ENCODE measurements at places on chromosomes 3 and 15. TPM values are rescaled to one million over a fixed set of nuclear protein-coding genes. Genes with fewer than 3 reads are reported as not detected.

- no peak for DNase-seq
Observed at GRCh38 chr3:32817558-32818228, at the start of gene TRIM71. TRIM71 (plus strand) TSS chr3:32817997; CDS start chr3:32818081, 84 bp downstream.

GRCh38 chr3:132435911-132436425 is 18.7 kb downstream of the DNAJC13 start:
- no peak for DNase-seq

DNA sequence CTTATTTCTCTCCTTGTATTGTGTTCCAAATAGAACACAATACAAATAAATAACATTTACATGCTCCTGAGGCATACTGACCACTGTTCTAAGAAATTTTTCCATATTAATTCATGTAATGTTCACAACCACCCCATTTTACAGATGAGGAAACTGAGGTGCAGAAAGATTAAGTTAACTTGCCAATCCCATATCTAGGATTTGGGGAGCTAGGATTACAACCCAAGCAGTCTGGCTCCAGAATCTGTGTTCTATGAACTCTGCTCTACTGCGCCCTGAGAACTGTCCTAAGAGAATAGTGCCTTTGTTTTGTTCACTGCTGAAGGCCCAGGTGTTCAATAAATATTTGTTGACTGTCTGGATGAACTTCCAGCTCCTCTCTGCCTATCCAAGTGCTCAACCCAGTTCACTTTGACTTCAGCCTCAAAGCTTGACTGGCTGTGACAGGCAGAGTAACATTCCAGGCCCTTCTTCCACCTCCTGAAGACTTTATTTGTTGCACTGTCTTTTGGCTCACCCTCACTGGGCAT is 3.1 kb downstream of the NEK10 start:
- no peak for DNase-seq

Gene ASB14
- not detected for polyA plus RNA-seq

Gene SCN11A
- polyA plus RNA-seq: 0.01 TPM

GRCh38 chr3:49476563-49476962 is 6.5 kb downstream of the DAG1 start:
- no peak for DNase-seq

Gene GABRA5
- polyA plus RNA-seq: not detected

Gene TGM5
- polyA plus RNA-seq: 0.23 TPM

GRCh38 chr3:183279371-183279770 is 26.3 kb downstream of the B3GNT5 start:
- no peak for DNase-seq

Gene PAQR9
- polyA plus RNA-seq: not detected

GRCh38 chr3:133914839-133915600 is 19.3 kb upstream of the RAB6B start:
- no peak for DNase-seq

Gene ACTC1
- polyA plus RNA-seq: not detected

- DNase-seq: peak; percentile 86
Observed at GRCh38 chr3:112640930-112641801, at the start of gene CCDC80. CCDC80 (minus strand) TSS chr3:112641143; CDS start chr3:112639905, 1,238 bp downstream.

GRCh38 chr3:63774781-63775180 is 44.3 kb upstream of the C3orf49 start:
- no peak for DNase-seq

Gene DUOXA2
- polyA plus RNA-seq: not detected

GRCh38 chr15:37079726-37080125 is 20.6 kb downstream of the MEIS2 start:
- no peak for DNase-seq

GRCh38 chr15:78065973-78066946 is 11.3 kb downstream of the TBC1D2B start:
- no peak for DNase-seq

Gene TMEM108
- polyA plus RNA-seq: 0.09 TPM

Gene AQP9
- 3.6 TPM for polyA plus RNA-seq

DNA sequence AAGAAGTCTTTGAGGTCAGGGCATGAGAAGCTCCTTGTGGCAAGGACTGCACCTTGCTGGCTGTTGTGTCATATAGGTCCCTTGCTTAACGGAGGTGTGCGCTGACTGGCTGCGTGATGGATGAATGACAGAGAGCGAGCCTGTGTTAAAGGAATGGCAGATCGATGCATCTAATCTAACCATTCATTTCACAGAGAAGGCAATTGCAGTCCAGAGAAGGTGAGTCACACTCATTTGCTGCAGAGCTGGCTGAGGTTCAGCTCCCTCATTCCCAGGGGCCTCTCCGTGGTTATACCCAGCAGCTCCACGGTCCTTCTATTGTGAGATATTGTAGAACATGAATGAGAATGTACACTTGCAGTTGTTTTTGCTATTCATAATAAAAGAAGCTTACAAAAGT is 289.3 kb downstream of the EPHB1 start:
- no peak for DNase-seq

Gene KCNAB1
- polyA plus RNA-seq: 0.03 TPM

DNA sequence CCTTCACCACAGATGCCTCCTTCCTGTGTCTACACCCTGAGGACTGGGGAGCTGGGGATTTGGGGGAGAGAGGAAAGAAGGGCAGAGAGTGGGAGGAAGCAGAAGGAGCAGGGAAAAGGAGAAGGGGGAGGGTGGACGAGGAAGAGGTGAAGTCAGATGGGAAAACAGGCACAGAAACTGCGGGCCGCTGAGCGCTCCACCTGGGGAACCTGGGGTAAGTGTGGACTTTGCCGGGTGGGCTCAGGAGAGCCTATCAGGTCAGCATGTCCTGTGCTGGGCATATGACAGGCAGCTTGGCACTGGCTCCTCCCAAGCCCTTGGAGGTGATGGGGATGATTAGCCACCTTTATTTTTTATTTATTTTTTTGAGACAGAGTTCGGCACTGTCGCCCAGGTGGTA is 62.6 kb downstream of the CORO2B start:
- DNase-seq: no peak

Gene MUSTN1
- not detected for polyA plus RNA-seq

DNA sequence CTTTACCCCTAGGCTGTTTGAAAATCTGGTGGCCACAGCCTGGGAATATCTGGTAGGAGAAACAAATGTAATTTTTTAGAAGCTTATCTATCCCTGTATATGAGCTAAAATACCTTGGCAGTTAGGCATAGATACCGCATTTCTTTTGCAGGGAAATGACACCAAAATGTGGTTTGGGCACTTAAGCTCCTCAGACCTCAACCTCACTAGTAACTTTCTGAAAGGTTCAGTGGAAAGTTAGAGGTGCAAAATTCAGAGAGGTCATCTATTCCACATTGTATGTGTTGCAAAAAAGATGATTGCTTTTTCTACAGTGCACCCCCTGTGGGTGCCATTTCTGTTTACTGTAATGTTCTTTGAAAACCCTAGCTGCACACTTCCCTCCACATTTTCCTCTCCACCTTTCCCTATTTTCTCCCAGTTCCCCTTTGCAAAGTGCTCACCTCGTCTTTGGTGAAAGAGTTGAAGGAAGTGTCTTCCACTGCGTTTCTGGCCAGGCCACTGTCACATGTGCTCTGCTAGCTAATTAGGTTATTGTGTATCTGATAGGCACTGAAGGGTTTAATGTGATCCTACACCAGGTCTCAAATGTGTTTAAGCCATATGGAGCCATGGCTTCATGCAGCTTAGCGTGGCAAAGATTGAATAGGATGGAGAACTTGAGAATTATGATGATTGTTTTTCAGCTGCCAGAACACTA is 1.3 kb downstream of the SACM1L start:
- no peak for DNase-seq

- DNase-seq: no peak
Observed at GRCh38 chr3:108804437-108804836, 18.1 kb upstream of the TRAT1 start.

DNA sequence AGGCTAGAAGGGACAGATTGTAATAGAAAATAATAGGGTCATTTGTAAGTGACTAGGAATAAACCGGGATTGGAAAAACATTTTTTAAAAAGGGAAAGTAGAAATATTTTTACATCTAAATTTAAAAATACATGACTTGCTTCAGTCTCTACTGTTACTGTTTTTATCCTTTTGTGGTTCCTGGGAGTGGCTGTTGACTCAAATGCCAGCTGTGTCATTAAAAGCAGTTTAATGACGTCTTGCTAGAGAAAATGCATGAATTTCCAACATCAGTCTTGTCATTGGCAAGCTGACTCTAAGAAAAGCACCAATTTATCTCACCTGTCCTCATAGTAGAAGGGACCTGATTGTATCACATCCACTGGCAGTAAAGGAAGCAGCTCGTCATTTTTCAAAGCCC is 16.7 kb upstream of the LCMT2 start:
- DNase-seq: no peak

DNA sequence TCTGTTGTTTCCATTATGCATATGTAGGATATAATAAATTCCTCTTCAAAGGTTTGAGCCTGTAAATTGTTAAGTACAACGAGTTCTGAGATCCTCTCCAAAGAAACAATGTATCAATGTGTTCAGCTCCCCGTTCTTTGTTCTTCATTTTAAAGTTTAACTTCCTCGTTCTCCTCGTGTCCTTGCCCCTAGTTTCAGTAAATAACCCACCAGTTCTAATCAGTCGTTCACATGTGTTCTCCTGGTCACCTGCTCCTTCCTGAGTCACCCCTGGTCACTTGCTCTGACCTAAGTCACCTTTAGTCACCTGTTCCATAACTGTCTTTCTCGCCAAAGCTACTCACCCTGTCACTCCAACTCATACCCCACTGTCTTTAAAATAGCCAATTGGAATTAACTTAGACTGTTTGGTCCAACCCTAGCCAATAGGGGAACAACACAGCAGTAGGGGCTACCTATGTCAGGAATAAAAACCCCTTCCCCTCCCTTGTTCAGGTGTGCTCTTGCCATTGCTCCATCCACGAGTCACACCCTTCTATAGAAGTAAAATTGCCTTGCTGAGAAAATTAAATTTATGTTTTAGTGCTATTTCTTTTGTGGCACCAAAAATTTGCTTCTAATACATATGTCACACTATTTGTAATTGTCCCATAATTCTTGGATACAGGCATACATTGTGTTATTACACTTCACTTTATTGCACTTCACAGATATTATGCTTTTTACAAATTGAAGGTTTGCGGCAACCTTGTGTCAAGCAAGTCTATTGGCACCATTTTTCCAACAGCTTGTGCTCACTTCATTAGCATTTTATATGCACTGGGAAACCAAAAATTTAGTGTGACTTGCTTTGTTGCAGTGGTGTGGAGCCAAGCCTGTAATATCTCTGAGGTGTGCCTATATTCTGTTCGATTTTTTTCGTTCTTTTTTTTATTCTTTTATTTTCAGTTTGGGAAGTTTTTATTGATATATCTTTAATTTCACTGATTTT is 15.3 kb upstream of the MCF2L2 start:
- no peak for DNase-seq

GRCh38 chr15:92306663-92307062 is 87.0 kb upstream of the ST8SIA2 start:
- no peak for DNase-seq

Gene LINGO1
- 0.06 TPM for polyA plus RNA-seq

GRCh38 chr3:46356909-46357308 is 3.0 kb downstream of the CCR2 start:
- DNase-seq: no peak

GRCh38 chr3:164326714-164327113 is 751.6 kb downstream of the SI start:
- no peak for DNase-seq

Gene TMEM212
- polyA plus RNA-seq: not detected

Gene EHHADH
- polyA plus RNA-seq: 6.0 TPM

Gene GOLGA8M
- polyA plus RNA-seq: 0.05 TPM

Gene BCL6
- 7.7 TPM for polyA plus RNA-seq

- no peak for DNase-seq
Observed at GRCh38 chr3:22269831-22270230, 518.8 kb upstream of the ZNF385D start.

GRCh38 chr3:126613479-126614188 is 41.3 kb downstream of the TXNRD3 start:
- no peak for DNase-seq

GRCh38 chr3:48739955-48740823 is 23.2 kb upstream of the IP6K2 start:
- DNase-seq: peak; percentile 13

DNA sequence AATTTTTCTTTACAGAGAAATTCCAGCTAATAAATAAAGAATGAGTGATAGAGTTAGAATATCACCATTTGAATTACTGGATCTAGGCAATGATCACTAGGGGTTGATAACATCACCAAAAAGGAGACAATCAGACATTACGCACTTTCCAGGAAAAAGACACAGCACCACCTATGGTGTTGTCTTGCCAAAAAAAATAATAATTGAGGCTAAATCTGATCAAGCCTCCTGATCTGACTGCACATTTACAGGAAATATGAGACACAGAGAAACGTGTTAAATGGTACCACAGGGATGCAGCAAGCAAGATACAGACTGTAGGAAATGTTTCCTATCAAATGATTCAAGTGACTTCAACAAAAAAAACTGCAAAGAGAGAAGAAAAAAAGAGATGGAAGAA is 92.8 kb downstream of the EOMES start:
- no peak for DNase-seq

- no peak for DNase-seq
Observed at GRCh38 chr3:69869643-69870042, 129.9 kb upstream of the SAMMSON start.

DNA sequence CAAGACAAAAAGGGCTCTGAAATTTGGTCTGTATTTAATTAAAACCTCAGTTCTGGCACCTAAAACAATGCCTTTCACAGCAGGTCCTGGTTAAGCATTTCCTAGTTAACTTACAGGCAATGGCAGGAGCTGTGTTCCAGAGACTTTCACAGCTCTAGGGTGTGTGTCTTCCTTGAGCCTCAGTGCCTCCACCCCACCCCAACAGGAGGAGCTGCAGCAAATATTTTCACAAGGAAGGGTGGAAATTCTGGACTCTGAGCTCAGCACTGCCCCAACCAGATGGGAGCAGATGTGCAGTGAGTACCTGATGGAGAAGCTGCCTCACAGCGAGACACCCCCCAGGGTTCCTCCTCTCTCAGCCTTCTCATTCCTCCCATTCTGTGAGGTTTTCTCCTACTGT is 106.3 kb upstream of the SPATA12 start:
- no peak for DNase-seq

DNA sequence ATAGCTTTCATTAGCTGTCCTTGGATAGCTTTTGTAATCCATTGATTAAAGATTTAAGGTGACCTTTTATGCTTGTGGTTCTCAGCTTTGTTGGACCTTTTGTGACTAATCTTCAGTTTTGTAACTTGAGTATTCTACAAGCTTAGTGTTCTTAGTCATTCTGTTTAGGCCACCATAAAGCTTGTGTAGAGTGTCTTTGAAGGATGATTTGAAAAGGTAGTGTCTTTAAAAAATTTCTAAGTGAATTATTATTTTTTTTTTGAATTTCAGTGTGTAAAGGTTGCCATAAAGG is 7.5 kb downstream of the MORF4L1 start:
- DNase-seq: no peak

DNA sequence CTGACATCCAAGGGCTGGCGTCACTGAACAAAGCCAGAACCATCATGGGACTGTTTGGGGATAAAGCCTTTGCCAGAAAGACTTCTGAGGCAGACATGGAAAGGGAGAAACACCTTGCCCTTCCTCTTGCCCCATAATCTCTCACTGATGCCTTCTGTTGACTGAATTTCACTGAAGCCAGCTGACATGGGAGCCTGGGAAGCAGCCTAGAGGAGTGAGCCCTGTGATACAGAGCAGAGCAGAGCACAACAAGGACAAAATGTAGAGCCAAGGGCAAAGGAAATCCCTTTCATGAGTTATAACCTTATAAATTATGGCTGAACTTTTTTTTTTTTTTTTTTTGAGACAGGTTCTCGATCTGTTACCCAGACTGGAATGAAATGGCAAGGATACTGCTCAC is 9.8 kb upstream of the CNOT10 start:
- no peak for DNase-seq
